ENCODE measurements at places on chromosomes 12 and 14.
A peak's percentile ranks its signal among the peaks of the same experiment; 100 is the strongest.

GRCh38 chr14:104319491-104320241 lies 181.3 kb downstream of the KIF26A start:
- DNase-seq, result no peak

DNA sequence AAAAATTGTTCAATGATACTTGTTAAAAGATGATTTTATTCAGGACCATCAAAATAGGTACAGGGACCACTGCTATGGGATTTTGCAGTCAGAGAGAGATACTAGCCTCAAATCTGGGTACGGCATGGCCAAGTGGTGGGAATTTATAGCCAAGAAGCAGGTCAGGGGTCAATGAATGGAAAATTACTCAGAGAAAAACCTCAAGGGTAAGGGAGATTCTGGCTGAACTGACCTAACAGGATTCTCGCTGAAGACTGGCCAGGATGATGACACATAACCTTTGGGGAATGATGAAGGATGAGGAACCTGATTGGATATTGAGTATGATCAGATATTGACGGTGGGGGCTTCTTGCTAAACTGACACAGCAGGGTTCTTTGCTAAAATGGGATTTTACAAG lies 32.7 kb downstream of the DEPDC4 start:
- DNase-seq, result no peak

DNA sequence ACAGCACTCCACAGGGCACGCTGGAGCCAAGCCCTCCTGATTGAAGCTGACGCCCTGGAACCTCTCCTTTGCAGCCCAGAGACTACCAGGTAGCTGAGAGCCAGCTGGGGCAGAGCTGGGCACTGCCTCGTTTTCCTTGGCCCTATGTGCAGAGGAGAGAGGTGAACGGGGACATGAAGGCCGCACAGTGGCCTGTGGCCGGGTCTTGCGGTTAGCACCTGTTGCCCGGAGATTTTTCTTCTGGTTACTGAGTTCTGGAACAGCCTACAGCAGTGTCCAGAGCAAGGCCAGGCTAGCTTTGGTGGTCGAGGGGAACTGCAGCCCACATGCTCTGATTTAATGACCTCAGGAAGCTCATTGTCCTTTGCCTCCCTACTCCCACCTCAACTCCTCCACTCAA lies 201.3 kb upstream of the PRMT8 start:
- no peak for DNase-seq

GRCh38 chr12:41850046-41850445 lies 294.6 kb downstream of the GXYLT1 start:
- DNase-seq, result no peak

DNA sequence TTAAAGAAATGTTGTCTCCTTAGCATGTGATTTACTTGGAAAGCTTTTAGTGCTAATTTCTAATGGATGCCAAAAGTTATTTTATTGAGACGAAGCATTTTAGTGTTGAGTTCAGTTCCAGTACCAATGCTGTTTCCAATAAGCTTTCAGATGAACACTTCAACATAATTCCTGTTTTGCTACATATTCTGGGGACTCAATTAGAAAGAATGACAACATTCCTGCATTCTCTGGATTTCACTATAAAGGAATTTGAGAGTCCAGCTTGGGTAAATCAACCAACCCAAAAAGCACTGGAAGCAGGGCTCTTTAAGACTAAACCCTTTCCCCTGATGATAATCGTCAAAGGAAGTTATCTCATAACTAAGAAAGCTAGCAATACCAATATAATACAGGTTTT lies 353.0 kb upstream of the TMTC1 start:
- DNase-seq, result no peak

DNA sequence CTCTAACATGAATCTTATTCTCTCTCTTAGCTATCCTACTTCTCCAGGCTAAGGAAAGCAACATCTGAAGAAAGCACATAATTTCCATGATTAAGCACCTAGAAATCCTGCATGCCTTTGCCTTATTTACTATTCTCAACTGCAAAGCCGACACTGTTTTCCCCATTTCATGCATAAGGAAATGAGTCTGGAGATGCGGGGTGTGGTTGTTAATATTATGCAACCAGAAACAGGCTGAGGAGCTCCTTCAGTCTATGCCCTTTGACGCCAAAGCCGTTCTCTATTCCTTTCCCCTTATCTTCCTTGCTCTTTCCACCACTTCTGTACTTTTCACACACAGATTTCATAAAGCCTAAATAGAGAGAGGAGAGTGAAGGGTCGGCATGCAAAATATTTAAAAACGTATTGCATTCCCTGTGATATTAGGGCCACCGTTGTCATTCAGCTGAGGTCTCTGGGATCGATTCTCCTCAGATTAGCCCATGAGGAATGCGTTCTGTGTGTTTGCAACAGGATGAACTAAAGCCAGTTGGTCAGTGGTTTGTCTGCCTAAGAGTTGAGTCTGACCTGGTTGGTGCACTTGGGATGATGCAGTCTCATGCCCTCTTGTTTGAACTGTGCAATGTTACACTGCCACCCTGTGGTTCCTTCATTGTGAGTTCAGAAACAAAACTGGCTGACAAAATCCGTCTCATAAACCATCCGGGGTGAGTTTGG lies 53.1 kb upstream of the PLEKHG7 start:
- DNase-seq, result peak; percentile 17

GRCh38 chr12:20442322-20442721 lies 74.0 kb downstream of the PDE3A start:
- DNase-seq, result no peak

- no peak for DNase-seq
Observed at GRCh38 chr12:95573951-95574576, 22.8 kb upstream of the USP44 start.

GRCh38 chr12:24795699-24796347 lies 153.1 kb downstream of the BCAT1 start:
- DNase-seq, result no peak

DNA sequence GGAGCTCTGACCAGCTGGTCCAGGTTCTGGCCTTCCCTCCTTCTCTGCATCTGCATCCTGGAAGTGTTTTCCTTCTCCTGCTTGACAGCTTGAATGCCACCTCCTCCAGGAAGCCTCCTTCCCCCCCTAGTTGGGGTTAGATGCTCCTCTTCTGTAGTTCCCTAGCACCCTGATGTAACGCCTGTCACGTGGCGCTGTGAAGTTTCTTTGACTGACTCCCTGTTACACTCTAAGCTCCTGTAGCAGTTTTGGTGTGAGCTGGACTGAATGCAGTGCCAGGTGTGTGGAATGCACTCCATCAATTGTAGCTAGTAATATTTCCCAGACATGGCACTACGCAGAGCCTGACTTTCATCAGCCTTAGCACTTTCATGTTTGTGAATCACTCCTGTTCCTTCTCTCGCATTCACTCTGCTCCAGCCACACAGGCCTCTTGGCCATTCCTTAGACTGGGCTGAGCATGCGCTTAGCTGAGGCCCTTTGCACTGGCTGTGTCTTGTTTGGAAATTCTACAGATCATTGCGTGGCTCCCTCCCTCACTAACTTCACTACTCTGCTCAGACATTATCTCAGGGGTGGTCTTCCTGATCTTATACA lies 2.1 kb upstream of the FAIM2 start:
- DNase-seq, result no peak

DNA sequence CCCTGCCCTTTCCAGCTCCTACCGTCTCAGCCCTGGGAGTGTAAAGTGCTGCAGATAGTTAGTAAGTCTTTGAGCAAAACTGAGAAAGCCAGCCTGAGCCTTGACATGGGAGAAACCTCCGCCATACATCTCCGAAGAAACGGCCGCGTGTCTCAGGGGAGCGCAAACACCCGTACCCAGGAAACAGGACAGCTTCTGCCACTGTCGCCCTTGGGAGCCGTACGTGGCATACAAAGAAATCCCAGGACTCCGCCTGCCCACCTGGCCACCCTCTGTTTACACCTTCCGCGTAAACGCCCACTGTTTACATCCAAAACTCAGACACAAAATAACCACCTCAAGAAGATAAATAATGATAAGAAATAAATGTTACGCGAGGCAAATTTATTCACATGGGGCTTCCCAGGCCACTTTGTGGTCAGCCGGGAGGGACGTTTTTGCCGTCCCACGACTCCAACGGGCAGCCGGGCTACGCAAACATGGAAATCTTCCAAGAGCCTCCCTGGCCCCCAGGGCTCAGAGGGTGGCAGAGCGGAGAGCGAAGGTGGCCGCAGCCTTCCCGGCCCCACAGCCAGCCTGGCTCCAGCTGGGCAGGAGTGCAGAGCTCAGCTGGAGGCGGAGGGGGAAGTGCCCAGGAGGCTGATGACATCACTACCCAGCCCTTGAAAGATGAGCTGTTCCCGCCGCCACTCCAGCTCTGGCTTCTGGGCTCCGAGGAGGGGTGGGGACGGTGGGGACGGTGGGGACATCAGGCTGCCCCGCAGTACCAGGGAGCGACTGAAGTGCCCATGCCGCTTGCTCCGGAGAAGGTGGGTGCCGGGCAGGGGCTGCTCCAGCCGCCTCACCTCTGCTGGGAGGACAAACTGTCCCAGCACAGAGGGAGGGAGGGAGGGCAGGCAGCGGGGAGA lies at the start of gene BDKRB2:
TSS of gene BDKRB2 (plus strand) at position 689 of the 908 bp plus-strand sequence. CDS start 32,269 bp downstream, outside the sequence.
- DNase-seq, result no peak

GRCh38 chr14:39374851-39375250 lies 57.4 kb downstream of the FBXO33 start:
- no peak for DNase-seq

- no peak for DNase-seq
Observed at GRCh38 chr12:105775343-105775742, 363.4 kb downstream of the NUAK1 start.

DNA sequence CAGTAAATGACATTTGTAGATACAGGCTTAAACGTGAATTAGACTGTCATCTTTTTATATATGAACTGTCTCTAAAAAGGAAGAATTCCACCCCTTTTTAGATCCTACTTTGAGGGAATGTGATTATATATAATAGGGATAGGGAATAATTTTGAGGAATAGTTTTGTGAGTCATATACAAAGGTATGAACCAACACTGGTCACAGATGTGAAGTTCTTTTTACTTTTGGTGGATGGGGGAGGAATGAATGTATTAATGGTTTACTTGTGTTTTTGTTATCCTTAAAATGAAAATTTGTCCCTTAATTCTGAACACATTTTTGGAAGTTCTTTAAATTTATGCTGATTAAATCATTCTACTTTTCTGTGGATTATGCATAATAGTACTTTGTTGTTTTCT lies 30.4 kb downstream of the FRS2 start:
- DNase-seq, result no peak

DNA sequence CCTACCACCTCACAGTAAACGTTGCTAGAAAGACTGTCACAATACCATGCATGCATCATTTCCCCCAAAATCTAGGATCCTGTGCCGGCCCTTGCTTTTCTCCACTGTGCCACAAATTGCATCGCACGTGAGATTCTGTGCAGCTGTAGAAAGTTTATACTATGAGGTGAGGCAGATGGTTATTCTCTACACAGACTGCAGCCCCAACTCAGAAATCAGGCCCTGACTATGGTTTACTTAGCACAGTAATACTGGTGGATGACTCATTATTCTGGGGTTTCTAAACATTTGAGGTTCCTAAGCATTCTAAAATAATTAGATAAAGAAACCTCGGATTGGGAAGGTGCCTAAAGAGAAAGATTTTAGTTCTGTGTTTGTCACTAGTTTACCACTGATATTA lies 163.8 kb upstream of the CCDC198 start:
- DNase-seq, result no peak

DNA sequence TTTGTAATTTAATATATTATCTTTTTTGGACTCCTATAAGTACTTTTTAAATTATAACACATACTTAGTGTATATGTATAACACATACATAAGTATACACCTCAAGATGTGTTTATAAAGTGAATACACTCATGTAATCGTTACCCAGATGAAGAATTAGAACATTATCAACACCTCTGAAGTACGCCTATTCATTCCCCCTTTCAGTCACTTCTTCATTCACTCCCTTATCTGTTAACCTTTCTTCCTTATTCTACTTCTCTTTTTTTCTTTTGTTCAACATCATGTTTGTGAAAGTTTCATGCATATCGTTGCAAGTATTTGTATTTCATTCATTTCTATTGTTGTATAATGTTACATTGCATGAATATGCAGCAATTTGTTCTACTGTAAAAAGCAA lies 98.5 kb downstream of the ARID2 start:
- no peak for DNase-seq

- DNase-seq, result no peak
Observed at GRCh38 chr12:118034429-118035189, 18.1 kb downstream of the RFC5 start.

- DNase-seq, result no peak
Observed at GRCh38 chr12:96982671-96983070, 75.6 kb downstream of the NEDD1 start.

DNA sequence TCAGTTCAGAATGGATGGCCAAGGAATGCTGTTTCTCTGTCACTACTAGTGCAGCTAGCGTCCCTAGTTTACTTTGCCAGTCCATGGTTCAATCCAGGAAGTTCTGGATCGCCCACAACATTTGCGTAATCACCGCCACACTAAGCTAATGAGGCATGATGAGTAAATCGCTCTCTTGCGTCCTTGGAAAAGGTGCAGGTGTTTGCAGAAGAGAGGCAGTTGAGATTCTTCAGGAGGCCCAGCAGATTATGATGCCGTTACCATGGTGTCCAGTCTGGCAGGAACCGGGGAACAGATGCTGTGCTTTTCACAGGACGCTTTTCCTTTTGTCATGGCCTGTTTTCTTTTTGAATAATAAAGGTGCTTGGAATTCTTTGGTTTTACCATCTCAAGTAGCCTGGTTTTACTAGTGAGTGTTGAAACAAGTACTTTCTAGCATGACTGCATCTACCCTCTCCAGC lies 9.0 kb downstream of the TPH2 start:
- DNase-seq, result no peak

DNA sequence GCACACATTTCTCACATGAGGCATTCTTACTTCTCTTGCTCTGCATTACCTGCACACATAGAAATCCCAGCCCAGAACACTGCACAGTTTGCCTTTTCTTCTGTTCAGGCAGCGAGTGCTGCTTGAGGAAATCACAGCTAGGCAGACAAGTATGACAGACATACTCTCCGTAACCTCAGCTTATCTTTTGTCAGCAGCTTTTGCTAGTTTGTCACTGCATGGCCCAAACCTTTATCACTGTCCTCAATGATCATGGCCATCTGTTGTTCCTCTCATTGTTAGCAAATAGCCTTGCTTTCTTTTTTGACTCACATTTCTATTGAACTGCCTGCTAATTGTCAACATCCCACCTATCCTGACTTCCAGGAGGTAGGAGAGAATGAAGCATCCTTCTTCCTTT lies 5.3 kb downstream of the ZNF10 start:
- no peak for DNase-seq
